ENCODE measurements at places on chromosomes 1 and 21.

DNA sequence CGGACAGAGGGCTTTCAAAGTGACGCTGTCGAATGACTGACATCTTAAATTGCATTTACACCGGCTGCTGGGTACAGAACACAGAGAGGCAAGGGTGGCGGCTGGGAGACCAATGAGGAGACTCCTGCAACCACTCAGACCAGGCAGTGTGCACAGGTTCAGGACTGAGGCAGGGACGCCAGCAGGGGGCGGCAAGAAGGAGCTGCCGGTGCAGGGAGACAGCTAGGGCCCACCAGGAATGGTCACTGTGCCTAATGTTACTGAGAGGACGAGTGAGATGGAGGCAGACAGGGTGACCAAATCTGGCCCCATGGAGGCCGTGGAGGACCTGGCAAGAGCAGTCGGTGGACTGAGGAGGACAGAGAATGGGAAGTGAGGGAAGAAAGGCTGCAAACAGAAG, 23.5 kb downstream of the GLIS1 start:
- no peak for DNase-seq

DNA sequence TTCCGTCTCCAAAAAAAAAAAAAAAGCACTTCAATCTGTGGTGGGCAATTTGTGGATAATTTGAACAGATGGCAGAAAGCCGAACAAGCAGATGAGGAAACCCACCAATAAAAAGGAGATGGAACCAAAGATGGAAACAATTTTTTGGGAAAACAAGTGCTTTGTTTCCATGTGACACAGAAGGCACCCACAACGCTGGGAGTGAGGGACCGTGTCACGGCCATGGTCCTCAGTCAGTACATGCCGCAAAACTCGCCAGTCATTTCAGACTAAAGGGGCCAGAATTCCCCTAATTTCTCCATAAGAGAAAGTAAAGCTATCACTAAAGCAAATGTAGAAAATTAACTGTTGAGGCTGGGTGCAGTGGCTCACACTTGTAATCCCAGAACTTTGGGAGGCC, 5.0 kb downstream of the CCNL2 start:
- no peak for DNase-seq

GRCh38 chr1:167909691-167910180, 4.2 kb downstream of the ADCY10 start:
- DNase-seq, result no peak

- no peak for DNase-seq
Observed at GRCh38 chr1:204127597-204128242, 24.1 kb downstream of the ETNK2 start.

- DNase-seq, result no peak
Observed at GRCh38 chr1:12456979-12457378, 161.0 kb downstream of the DHRS3 start.

- DNase-seq, result no peak
Observed at GRCh38 chr1:234127026-234127671, 222.7 kb downstream of the SLC35F3 start.

DNA sequence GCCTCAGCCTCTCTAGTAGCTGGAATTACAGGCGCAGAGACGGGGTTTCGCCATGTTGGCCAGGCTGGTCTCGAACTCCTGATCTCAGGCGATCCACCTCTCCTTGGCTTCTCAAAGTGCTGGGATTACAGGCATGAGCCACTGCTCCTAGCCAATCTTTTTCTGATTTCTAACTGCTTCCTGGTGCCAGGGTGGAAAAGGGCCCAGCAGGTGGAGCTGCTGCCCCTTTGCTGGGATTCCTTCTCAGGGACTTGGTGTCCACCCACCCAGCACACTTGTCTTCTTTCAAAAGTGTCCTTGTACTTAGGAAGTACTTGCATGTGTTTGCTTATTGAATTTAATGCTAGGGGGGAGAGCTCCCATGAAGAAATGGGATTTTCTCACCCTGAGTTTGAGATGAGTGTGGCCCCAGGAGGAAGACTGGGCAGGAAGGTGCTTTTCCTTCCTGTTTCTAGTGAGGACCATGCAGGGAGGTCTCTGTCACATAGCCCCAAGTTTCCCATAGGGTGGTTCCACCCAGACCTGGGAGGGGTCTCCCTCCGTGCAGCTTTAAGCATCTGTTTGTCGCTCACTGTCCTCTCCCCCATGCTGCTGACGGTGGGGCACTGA, 14.2 kb downstream of the UTP11 start:
- no peak for DNase-seq

DNA sequence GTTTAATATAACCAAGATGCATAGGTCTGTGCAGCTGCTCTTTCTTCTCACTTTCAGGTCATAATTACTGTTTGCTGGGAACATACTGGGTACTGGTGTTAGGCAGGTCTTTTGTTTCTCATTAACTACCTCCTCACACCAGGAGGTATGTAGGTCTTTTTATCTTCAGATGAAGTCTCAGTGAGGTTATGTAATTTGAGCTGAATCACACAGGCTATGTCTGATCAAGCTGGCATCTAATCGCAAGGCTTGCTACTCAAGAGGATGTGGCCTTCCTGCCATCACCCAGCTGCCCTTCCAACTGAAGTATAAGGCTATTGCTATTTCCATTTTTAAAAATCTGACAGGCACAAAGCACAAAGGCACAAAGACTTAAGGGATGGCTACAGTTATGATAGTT, 96.4 kb downstream of the RUNX1 start:
- no peak for DNase-seq

Data from stimulated activated CD8-positive, alpha-beta memory T cell treated with anti-CD3 and anti-CD28 coated beads, Interleukin-2, amount 100 ng/mL, for 48 hours (primary cell).